ENCODE measurements at places on chromosomes 3 and 15.

GRCh38 chr3:116442331-116443021 lies 2.8 kb downstream of the LSAMP start:
- DNase-seq = no peak

- no peak for DNase-seq
Observed at GRCh38 chr3:94596887-94597566, 534.2 kb downstream of the NSUN3 start.

DNA sequence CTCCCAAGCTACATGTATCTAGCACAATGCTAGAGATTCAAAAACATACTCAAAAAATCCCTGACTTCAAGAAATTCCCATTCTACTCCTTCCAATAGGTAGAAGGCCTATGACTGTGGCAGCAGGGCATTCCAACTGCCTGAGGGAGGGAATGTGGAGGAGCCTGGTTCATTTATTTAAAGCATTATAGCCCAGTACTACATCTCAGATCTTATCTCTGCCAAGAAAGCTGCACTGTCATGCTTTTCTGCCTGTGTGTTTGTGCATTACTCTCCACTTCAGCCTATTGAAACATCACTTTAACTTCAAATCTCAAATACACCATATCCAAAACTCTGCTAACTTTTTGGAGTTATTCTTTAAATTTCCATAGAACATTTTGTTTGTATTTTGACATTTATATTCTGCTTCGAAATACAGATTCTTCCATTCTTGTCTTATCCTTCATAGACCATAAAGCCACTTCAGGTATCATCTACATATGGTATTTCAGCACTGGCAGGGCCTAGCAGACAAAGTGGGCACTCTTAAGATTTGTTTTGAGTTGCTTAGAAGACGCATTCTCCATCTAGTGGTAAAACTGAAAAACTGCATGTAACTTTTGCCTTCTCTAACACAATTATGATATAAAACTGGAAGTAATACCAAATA lies 59.1 kb upstream of the NEDD4 start:
- no peak for DNase-seq

- no peak for DNase-seq
Observed at GRCh38 chr3:32780735-32781210, 37.0 kb upstream of the TRIM71 start.

- no peak for DNase-seq
Observed at GRCh38 chr15:70049701-70050301, 47.9 kb downstream of the TLE3 start.
